ENCODE measurements at places on chromosomes 3 and 15.

- no peak for DNase-seq
Observed at GRCh38 chr3:62874711-62875557, at the start of gene CADPS. Gene CADPS (minus strand): TSS chr3:62875416. CDS start chr3:62875029, 387 bp downstream.

GRCh38 chr15:59736181-59736580 is 47.1 kb upstream of the BNIP2 start:
- DNase-seq, result no peak

GRCh38 chr3:66472313-66473134 is 28.3 kb downstream of the LRIG1 start:
- peak; percentile 48 for DNase-seq

- no peak for DNase-seq
Observed at GRCh38 chr3:156553705-156554356, 1.1 kb downstream of the SSR3 start.

All from GM20000 (cell line).